ENCODE measurements at places on chromosomes 7 and 10. TPM values are rescaled to one million over a fixed set of nuclear protein-coding genes. Genes with fewer than 3 reads are reported as not detected.

- no peak for DNase-seq
Measured at GRCh38 chr10:77021966-77022490, 615.6 kb downstream of the KCNMA1 start.

AQP1 gene
- 0.17 TPM for total RNA-seq

AOAH gene
- total RNA-seq: 0.55 TPM

DNA sequence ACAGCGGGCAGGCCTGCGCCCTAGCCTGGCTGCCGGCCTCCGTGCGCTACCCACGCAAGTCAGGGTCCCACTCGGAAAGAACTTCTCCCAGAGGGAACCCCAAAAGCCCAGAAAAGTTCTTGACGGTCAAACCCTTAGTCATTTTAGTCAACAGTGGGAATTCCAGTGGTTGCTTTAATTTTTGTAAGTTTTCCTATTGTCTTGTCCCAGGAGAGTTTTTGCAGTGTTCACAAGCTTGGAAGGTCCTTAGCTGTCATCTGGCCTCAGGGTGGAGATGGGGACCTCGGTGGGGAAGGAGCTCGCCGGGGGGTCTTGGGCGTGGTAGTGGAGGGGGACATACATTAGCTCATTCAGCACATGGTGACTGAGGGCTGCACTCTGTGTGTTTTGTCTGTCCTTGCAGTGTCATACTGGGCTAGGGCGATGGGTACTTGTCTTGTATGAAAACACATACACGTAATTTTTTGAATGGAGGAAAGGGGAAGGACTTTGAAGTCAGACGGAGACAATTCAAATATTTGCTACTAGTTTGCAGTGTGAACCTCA is 736 bp downstream of the MINDY4 start:
- DNase-seq: no peak

DNA sequence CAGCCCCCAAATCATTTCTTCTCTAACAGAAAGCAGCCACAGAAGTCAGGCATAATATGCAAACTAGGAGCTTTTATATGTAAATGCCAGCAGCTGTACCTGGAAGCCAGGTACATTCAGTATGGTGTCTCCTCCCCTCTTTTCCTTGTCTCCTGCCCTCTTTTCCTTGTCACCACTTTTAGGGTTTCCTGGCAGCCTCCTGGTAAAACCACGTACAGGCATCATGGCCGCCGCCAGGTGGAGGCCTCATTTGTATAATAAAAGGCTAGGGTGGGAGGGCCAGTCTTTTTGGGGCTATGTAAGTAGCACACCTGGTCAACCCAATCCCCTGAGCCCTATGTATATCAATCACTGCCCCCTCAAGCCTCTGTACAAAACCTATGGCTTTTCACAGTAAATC is 28.7 kb downstream of the PDZD8 start:
- peak; percentile 75 for DNase-seq

DNA sequence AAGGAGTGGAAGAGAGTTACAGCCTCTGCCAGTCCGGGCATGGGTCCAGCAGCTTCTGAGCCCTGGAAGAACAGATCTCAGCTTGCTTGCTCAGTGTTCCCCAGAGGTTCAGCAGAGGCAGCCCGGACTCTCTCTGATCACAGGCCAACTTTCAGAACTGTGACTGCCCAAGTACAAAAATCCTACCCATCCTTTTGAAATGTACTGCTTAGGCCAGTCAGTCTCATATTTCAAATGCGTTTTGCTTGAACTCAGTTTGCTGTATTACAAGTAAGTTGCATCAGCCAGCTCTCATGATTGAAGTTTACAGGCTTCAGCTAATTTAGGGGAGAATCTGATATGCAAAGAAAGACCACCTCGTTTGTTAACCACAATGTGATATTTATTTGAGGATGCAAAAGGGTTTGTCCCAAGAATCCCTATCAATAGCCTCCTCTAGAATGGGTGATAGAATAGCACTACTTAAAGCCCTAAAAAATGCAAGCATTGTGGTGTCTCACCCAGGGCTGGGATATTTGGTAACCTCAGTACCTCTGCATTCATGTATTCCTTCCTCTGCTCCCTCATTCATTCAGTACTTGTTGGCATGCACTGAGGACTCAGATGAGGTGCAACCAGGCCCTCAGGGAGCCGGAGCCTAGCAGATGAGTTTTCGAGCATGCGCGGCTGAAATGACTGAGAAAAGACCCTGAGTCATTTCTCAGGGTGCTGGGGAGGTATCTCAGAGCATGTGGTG is 7.0 kb downstream of the AIMP2 start:
- DNase-seq: no peak

DNA sequence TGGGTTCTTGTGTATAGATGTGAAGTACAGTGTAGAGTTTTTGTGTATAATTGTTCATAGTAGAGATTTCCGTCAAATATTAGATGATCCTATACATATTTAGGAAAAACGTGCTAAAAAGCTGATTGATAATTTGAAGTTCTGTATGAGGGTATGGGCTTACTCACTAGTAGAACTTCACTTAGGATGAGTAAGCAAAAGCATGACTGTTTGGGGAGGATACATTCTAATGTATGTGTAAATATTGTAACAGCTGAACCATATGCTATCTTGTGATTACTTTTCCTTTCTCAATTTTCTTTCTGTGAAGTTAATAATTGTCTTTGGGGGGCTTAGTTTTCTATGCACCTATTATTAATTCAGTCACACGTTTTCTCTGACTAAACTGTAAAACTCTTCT is 53.2 kb upstream of the PDK4 start:
- DNase-seq: no peak

DNA sequence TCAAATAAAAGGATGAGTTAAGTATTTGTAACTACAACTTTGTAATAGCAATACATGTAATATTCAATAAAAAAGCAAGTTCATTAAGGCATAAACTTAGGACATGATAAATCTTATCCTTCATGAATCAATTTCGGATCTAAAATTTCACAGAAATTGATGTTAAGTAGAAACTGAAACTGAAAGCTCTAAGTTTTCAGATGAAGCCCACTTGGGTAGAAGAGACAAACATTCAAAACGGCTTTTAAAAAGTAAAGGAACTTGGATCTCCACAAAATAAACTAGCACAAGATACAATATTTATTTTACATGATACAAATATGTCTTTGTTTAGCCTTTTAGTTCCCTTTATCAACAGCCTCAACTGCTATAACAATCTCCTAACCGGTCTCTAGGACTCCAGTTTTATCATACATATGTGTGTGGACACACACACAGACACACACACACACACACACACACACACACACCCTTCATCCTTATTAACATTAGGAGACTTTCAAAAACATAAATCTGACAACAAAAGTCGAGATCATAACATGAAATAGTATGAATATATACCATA is 83.7 kb downstream of the USP6NL start:
- DNase-seq: no peak

GRCh38 chr7:75950111-75950681 is 35.2 kb downstream of the POR start:
- no peak for DNase-seq

DNA sequence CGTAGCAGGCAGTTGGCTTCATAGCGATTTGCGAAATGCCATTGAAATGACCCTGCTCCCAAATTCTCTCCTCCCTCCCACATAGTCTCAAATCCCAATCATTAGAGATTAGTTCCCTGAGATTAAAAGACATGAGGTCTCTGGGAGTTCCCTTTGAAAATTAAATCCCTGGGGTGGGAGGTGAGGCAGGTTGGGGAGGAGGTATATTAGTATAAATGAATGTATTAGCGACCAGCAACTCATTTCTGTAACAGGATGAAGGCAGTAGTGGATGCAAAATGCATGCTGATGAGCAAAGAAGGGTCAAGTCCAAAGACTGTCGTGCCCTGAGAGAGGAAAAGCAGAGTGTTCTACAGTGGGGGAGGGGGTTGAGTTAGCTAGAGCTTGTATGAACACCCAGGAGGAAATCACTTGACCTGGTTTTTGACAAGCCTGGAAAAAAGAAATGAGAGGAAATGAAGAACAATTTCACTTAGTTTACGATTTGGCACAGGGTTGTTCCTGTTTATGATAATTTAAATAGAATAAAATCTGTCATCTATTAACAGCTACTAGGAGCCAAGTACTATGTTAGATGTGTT is 79.6 kb upstream of the MTPN start:
- no peak for DNase-seq

- no peak for DNase-seq
Measured at GRCh38 chr7:20311743-20312042, 19.0 kb upstream of the ITGB8 start.

LRIT1 gene
- total RNA-seq: not detected

Measured in H1 (cell line).